ENCODE measurements at places on chromosomes 12 and 14.

DNA sequence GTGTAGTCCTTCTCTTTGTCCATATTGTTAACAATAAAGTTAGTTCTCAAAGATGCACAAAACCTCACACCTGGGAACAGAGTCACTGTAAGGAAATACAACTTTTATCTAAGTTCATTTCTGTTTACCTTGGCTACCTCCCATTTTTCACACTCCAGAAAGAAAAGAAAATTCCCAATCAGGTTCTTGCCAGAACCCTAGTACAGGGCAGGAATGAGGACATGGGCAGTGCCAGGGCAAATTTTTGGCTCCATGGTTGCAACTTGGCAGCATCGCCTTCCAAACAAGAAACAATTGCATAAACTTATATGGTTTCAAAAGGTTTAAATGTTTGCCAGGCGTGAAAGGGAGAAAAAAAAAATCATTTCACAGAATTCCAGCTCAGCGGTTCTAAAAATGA, 296.3 kb upstream of the PRKD1 start:
- DNase-seq, result no peak

DNA sequence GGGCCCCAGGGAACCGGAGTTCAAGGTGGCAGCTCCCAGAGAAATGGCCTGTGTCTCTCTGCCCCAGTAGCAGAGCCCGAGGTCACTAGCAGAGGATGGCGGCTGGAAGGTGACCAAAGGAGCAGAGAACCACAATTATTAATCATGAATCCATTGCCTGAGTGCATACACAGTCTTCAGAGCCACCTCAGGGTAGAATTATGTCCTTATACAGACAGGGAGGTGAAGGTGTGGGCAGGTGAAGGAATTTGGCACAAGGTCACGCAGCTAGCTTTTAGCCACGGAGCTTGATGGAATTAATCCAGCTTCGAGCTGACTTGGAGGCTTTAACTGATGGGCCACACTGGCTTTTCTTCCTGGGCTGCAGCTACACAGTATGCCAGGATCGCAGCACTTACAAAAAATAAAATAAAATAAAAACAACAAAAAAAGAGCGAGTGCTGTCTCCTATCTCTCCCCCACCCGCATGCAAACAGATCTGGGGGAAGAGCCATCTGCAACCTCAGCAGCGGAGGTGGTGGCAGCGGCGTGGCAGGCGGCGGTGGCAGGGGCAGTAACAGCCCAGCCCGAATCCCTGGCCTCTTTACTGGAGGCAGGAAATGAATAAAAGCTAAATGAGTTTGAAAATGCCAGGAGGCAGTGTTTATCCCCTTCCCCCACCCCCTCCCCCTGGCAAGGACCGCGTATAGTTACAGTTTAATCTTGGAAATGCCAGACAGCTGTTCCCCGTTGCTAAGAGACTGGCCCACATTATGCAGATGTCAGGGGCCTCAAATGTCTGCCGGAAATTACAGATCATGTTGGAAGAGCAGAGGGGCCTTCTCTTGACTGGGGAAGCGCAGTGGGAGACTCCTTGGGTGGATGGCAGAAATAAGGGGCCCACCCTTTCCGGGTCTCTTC, 93.5 kb downstream of the LRRC74A start:
- no peak for DNase-seq

DNA sequence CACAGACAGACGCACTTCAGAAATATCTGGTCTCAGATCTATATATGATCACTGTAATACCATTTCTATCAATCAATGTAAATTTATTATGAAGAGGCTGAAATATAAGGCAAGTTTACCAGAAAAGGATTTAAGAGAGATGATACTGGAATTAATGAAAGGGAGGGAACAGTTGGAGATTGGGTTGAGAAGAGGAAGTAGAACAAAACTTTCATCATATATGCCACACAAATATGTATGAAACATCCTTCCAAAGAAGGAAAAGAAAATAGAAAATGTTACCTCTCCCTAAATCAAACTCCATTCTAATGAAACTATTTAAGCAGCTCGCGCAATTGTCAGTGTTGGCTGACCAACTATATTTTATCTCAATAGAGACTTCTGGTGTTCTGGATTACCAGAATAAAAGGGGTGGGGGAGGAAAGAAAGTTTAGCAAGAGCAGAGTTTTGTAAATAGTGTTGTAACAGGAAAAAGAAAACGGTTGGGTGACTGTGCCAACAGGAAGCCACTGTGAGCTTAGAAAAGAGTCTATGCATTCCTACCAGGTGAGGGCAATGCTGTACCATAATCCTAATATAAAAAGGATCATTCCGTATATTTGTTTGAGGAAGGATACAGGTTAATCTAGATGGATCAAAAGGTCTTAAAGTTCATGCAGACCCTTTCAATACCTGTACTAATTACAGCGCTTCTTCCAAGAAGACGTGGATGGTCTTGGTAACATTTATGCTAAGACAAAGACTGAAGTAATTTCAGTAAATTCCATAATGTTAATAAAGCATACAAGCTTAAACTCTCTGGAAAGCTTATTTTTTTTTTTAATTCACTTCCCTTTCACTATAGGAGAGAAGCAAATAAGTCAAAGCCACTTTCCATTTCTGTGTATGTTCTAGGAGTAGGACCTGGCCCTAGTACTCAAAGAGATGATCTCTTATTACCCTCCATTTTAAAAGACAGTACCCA, 14.5 kb upstream of the LLPH start:
- DNase-seq, result no peak

DNA sequence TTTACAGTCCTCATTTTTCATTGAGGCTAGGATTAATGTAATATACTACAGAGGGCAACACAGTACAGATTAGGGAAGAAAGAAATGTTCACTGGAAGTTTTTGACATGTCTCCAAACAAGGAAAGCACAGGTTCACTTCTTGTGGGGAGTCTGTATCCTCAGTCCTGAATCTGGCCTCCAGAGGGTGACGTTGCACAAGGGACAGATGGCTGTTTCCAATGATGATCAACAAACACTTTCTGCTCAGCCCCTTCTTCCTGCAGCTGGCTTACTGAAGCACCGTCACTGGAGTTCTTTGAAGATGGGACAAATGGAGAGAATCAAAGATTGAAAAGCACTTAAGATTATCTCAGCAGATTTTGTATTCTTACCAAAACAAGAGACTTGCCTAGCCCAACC, 123.3 kb upstream of the OR4E1 start:
- no peak for DNase-seq

DNA sequence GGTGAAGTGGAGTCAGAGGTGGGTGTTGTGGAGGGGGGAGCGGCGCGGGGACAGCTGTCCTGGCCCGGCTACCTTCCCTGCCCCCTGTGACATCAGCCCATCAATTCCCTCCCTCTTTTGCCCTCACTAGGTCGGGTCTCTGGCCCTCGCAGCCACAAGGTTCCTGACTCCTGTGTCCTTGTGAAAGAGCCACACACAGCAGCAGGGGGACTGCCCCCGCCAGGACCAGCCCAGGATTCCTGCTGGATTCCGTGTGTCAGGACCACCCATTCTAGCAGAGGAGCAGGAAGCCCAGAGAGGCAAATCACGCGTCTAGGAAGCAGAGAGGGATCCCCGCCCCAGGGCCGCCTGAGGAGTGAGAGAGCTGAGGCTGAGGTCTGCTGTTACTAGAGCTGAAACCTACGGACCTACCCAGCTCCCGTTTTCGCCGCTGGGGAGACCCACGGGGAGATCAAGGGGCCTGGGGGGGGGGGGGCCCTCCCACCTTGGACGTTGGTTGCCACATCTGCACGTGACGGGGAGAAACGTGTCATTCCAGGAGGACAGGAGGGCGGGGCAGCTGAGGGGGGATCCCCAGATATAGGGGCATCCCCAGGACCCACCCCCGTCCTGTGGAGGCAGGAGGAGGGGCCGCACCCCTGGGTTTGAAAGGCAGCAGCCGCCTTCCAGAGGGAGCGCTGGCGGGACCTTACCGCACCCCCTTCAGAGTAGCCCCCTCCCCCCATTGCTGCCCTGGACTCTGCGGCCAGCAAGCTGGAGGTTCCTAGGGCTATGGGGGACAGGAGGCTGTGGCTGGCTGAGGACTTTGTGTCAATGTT, 12.5 kb upstream of the INF2 start:
- DNase-seq, result no peak

DNA sequence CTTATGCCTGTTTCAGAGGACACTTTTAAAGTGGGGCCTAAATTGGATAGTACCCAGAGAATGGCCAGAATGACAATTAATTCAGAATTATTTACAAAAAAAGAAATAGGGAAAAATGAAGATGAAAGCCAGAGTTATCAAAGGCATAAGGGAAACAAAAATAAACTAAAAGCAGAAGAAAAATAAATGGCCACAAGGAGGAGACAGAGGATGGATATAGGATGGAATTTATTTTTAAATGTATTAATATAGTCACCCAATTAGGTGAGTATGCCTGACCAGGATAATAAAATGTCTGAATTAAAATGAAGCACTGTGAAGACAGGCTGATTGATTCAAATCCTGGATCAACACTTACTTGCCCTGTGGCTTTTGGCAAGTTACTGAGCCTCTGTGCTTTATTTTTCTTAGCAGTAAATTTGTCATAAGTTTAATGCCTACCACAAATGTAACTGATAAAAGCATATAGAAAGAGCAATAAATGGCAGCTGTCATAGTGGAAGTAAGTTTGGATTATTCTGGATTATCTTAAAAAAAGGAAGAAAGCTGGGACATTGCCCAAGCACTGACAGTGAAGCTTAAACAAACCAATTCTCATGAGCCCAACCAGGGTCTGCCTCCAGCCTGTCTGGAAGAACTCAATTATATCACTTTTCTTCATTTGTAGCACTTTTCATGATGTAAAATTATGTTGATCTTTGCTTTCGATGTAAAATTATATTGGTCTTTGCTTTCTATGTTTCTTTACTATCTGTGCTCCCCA, 3.5 kb downstream of the CLEC9A start:
- DNase-seq, result no peak

- no peak for DNase-seq
Observed at GRCh38 chr14:53850714-53851296, 105.8 kb downstream of the BMP4 start.

Measured in stimulated activated CD4-positive, alpha-beta T cell treated with anti-CD3 and anti-CD28 coated beads, Interleukin-1b, Interleukin-23, amount 100 ng/mL, for 1 hour (primary cell).